RKO (cell line): ENCODE measurements at places on chromosomes 6 and 20.

- no peak for DNase-seq
Observed at GRCh38 chr20:32534661-32535240, 50.4 kb downstream of the NOL4L start.

GRCh38 chr20:32920530-32921298 is 62.0 kb downstream of the EFCAB8 start:
- DNase-seq = no peak

- DNase-seq = no peak
Observed at GRCh38 chr6:45687570-45687969, 309.8 kb upstream of the SUPT3H start.

GRCh38 chr6:165223736-165224135 is 85.7 kb downstream of the C6orf118 start:
- DNase-seq = no peak

DNA sequence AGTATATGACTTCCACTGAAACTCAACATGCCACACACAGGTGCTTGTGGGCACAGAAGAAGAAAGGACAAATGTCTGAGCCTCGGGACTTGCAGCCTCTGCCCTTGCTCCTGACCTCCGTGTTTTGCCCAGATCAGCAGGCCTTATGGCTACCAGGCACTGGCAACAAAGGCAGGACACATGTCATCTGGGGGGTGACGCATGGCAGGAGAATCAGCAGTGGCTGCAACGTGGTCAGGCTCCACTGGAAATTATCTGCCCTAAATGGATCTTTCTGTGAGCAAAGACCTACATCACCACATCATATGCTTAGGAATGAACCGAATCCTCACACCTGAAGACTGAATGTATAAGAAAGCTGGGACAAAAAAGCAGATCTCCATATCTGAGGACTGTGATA is 78.9 kb downstream of the ELOVL5 start:
- no peak for DNase-seq

DNA sequence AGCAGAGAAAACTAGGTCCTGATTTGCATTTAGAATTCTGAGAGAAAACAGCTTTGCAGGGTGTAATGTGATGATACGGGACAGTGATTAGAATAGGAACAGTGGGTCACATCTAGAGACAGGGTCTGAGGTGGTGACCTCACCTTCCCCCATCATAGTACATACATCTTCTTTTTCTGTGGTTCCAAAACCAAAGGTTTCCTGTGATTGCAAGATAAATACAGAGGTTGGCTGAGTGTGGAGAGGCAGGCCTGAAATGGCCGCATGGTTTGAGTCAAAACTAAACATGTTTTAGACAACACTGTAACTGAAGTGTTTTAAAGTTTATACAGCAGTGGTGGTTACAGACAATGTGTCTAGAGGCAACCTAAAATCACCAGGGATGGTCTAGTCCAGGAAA is 10.4 kb upstream of the NT5DC1 start:
- DNase-seq = no peak

DNA sequence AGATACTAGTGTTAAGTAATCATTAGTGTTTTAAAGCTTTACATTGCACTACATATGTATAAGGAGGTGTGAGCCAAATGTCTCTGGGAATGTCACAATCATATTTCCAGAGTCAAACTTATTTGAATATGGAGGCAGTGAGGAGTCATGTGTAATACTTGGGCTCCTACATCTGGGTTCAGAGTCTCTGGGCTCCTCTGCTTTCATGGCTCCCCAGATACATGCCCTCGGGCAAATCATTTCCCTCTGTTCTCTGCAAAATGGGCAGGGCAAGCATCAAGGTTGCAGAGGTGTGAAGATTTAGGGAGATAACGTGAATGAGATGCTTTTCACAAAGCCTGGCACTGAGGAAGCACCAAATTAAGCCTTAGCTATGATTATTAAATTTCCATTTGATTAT is 138.3 kb upstream of the SGK1 start:
- DNase-seq = no peak

- DNase-seq = no peak
Observed at GRCh38 chr6:54559136-54559535, 250.9 kb downstream of the TINAG start.

- DNase-seq = no peak
Observed at GRCh38 chr6:7239590-7239948, 73.4 kb downstream of the SSR1 start.
